Astrocyte (in vitro differentiated cells and primary cell): ENCODE measurements at places on chromosomes 16 and 17. TPM values are rescaled to one million over a fixed set of nuclear protein-coding genes. Genes with fewer than 3 reads are reported as not detected.
A peak's percentile ranks its signal among the peaks of the same experiment; 100 is the strongest.

- no peak overlapping the region for H3K4me3 ChIP-seq
- no peak for DNase-seq
- H3K4me1 ChIP-seq = peaks cover 21% of the 10 kb centered on the region
- no peaks in the 10 kb centered on the region for H3K27me3 ChIP-seq
These were observed 1.7 kb upstream of the HSBP1 start for GRCh38 chr16:83806036-83806435.

- no peak overlapping the region for H3K27ac ChIP-seq
- H3K27me3 ChIP-seq = no peaks in the 10 kb centered on the region
- no peaks in the 10 kb centered on the region for H3K36me3 ChIP-seq
- no peak overlapping the region for H3K4me3 ChIP-seq
- H3K4me1 ChIP-seq = no peaks in the 10 kb centered on the region
- no peak for DNase-seq
These were observed 533.7 kb downstream of the HAPSTR1 start for GRCh38 chr16:9625122-9625521.

Gene NOTUM
- 0.89 and 1.7 TPM in 2 replicates for total RNA-seq

Gene ZNF768
- 23.1 and 26.6 TPM in 2 replicates for total RNA-seq

DNA sequence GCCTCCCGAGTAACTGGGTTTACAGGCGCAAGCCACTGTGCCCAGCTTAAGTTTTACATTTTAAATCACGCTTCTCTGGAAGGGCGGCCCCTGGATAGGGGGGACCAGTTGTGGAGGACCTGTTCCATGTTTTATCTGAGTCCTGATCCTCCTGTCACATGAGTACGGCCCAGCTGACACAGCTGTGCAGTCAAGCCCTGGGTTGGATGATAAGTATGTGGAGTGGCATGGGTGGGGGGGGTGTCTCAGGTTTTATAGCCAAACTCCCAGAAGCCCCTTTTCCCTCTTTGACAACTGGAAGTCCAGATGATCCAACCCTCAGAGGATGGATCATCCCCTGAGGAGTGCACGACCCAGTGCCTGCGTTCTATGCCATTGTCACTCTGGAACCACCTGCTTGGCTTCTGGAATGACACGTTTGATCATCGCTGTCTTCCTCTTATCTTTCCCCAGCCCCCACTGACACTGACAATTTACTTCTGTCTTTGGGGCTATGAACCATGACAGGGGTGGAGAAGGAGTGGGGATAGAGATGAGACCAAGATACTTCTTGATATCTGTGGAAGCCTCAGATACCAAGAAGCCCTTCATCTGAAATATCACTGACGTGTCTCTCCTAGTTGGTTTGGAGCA lies 191.2 kb downstream of the MSI2 start:
- no peaks in the 10 kb centered on the region for H3K36me3 ChIP-seq
- no peak for DNase-seq
- no peak overlapping the region for H3K4me3 ChIP-seq
- H3K27ac ChIP-seq = no peak overlapping the region
- H3K4me1 ChIP-seq = peaks cover 41% of the 10 kb centered on the region

DNA sequence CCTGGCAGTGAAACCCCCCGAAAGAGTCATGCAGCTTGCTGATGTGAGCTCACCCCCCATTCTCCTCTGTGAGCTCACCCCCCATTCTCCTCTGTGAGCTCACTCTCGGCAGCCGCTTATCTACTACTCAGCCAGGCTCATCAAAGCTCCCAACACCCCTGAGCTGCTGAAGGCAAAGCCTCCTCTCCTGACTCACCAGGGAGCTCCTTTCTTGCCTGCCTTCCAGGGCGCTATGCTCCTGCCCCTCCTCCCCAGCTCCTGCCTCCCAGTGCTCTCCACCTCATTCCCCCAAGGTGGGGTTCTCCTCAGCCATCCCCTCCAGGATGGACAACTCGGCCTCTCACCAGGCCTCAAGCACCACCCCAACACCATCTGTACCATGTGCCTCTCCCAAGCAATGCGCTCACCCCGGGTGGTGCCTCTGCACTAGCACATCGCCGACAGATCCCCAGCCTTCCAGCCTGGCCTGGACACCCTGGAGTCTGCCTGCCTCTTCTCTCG lies 27.7 kb upstream of the FAAP100 start:
- peaks cover 68% of the 10 kb centered on the region for H3K4me1 ChIP-seq
- DNase-seq = peak; percentile 87
- peak overlapping the region; percentile 77 for H3K27ac ChIP-seq
- no peaks in the 10 kb centered on the region for H3K27me3 ChIP-seq
- no peak overlapping the region for H3K4me3 ChIP-seq
- peaks cover 15% of the 10 kb centered on the region for H3K36me3 ChIP-seq

GRCh38 chr16:21100447-21100846 lies 50.2 kb downstream of the DNAH3 start:
- peaks cover 34% of the 10 kb centered on the region for H3K4me1 ChIP-seq
- peak; percentile 87 for DNase-seq
- no peaks in the 10 kb centered on the region for H3K36me3 ChIP-seq
- H3K4me3 ChIP-seq = no peak overlapping the region

GRCh38 chr16:20334396-20334795 lies 7.1 kb upstream of the GP2 start:
- H3K4me3 ChIP-seq = no peak overlapping the region
- H3K36me3 ChIP-seq = no peaks in the 10 kb centered on the region
- H3K27ac ChIP-seq = no peak overlapping the region
- DNase-seq = no peak
- H3K27me3 ChIP-seq = no peaks in the 10 kb centered on the region

DNA sequence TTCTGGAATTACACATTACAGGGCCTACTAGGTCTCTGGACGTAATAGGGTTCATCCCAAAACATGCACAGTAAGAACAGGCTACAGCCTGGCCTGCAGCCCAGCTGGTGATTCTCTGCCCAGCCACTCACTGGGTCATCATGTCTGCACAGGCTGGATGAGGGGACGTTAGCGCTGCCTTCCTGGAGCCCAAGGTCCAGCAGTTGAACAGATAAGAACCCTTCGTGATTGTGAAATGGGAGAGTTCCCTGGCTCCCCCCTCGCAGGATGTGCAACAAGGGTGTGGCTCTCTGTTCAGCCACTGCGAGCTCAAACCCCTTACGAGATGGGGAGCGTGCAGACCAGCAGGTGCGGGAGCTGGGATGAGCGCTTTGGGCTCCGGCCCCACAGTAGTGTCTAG lies 200.0 kb upstream of the CDH5 start:
- H3K4me3 ChIP-seq = no peak overlapping the region
- DNase-seq = no peak
- H3K27ac ChIP-seq = no peak overlapping the region
- peaks cover 9% of the 10 kb centered on the region for H3K27me3 ChIP-seq
- H3K4me1 ChIP-seq = no peaks in the 10 kb centered on the region

DNA sequence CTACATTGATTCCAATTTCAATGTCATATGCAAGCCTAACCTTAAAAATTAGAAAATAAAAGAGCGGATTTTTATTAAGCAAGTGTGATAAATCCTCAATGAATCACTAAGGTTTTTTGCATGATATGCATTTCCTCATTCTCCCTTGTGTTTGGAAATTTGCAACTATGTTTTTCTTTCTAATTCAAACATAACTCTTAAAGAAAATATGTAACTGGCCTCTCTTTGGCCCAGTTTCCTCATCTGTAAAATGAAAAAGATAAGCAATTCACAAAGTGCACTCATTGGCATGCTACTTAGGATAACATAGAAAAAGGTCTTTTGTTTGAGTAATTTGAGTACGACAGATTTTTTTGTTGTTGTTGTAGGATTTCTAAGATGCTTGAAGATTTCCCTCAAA lies 295.5 kb downstream of the CDH11 start:
- no peaks in the 10 kb centered on the region for H3K36me3 ChIP-seq
- H3K27ac ChIP-seq = no peak overlapping the region
- peak; percentile 18 for DNase-seq
- no peak overlapping the region for H3K4me3 ChIP-seq
- no peaks in the 10 kb centered on the region for H3K4me1 ChIP-seq
- H3K27me3 ChIP-seq = no peaks in the 10 kb centered on the region

Gene CTRL
- 1.1 and 1.2 TPM in 2 replicates for total RNA-seq

DNA sequence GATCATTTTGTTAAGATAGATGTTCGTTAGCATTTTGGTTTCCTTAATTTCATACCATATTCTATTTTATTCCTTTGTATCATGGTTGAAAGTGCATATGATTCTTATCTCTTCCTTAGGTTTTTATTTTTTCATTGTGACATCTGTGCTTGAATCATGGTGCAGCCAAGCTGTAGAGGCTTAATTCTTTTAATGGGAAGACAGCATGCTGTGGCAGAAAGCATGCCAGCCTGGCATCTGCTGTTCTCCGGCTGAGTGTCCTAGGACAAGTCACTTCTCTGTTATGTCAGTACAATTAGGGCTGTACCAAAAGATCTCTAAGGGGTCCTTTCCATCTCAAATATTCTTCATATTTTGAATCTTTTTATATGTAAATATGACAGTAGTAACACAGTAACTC lies 68.5 kb upstream of the PMFBP1 start:
- no peaks in the 10 kb centered on the region for H3K4me1 ChIP-seq
- H3K36me3 ChIP-seq = no peaks in the 10 kb centered on the region
- no peak for DNase-seq
- H3K4me3 ChIP-seq = no peak overlapping the region
- H3K27me3 ChIP-seq = no peaks in the 10 kb centered on the region
- H3K27ac ChIP-seq = no peak overlapping the region

DNA sequence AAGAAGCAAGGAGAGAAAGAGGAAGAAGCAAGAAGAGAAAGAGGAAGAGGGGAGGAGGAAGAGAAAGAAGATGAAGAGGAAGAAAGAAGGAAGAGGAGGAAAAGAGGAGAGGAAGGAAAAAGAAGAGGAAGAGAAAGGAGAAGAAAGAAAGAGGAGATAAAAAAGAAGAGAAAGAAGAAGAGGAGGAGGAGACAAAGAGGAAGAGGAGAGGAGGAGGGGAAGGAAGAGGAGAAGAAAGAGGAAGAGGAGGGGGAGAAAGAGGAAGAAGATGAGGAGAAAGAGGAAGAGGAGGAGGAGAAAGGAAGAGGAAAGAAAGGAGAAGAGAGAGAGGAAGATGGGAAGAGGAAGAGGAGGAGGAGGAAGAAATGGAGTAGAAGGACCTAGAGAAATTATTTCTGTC lies 80.4 kb downstream of the CDYL2 start:
- H3K4me3 ChIP-seq = no peak overlapping the region
- no peak for DNase-seq
- no peaks in the 10 kb centered on the region for H3K27me3 ChIP-seq
- H3K27ac ChIP-seq = no peak overlapping the region
- no peaks in the 10 kb centered on the region for H3K36me3 ChIP-seq

Gene NR1D1
- 8.7 and 10.1 TPM in 2 replicates for total RNA-seq

- no peaks in the 10 kb centered on the region for H3K27me3 ChIP-seq
- H3K4me3 ChIP-seq = no peak overlapping the region
- DNase-seq = no peak
- no peaks in the 10 kb centered on the region for H3K36me3 ChIP-seq
These were observed 19.0 kb downstream of the CACNA1H start for GRCh38 chr16:1171854-1172428.

GRCh38 chr16:47777220-47777619 lies 316.1 kb downstream of the PHKB start:
- no peak overlapping the region for H3K27ac ChIP-seq
- no peaks in the 10 kb centered on the region for H3K36me3 ChIP-seq
- peak; percentile 57 for DNase-seq
- H3K4me3 ChIP-seq = no peak overlapping the region
- H3K4me1 ChIP-seq = peaks cover 7% of the 10 kb centered on the region

DNA sequence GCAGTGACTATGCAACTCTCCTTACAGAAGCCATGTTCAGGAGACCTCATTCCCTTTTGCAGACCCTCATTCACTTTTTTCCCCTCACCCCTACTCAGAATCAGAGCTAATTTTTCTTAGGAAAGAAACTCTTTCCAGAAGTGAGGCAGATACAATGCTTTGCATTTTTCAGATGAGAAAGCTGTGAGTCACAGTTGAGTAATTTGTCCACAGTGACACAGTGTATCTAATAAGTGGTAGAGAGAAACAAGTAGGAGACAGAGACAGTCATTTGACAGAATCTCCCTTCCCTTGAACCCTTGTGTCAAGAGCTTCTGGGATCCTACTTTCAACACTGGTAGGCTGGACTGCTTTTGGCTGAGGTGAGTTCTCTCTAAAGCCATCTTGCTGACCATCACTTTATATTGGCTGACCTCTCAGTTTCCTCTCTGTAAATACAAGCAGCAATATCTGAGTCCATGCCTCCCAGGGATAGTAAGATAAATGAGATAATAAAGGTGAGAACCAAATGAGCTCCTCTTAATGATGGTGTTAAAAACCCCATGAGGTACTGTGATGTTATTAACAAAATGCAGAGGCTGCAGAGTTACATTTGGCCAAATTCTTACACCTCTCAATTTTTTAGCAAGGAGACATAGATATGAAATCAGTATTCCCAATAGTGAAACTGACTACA lies 130.8 kb downstream of the CA10 start:
- DNase-seq = peak; percentile 71
- no peak overlapping the region for H3K4me3 ChIP-seq
- peak overlapping the region; percentile 44 for H3K27ac ChIP-seq

- peaks cover 43% of the 10 kb centered on the region for H3K27me3 ChIP-seq
- H3K36me3 ChIP-seq = no peaks in the 10 kb centered on the region
- peak within 1 kb of the TSS; percentile 41 for H3K4me3 ChIP-seq
- H3K27ac ChIP-seq = no peak within 1 kb of the TSS
- H3K4me1 ChIP-seq = peaks cover 2% of the 10 kb centered on the region
These were observed at the start of gene TEKT1 for GRCh38 chr17:6831661-6832263. TSS of gene TEKT1 (minus strand) at chr17:6831729. CDS start at chr17:6830376, 1,353 bp downstream.

Gene NHLRC4
- total RNA-seq = 0.50 and 0.73 TPM in 2 replicates

- peaks cover 55% of the 10 kb centered on the region for H3K27me3 ChIP-seq
- DNase-seq = no peak
- H3K36me3 ChIP-seq = no peaks in the 10 kb centered on the region
- H3K4me1 ChIP-seq = peaks cover 9% of the 10 kb centered on the region
These were observed 1.5 kb downstream of the MT1B start for GRCh38 chr16:56653218-56653617.

GRCh38 chr17:17387498-17388362 lies 84.6 kb downstream of the NT5M start:
- H3K4me3 ChIP-seq = no peak overlapping the region
- DNase-seq = no peak
- no peaks in the 10 kb centered on the region for H3K36me3 ChIP-seq
- peaks cover 6% of the 10 kb centered on the region for H3K27me3 ChIP-seq
- no peaks in the 10 kb centered on the region for H3K4me1 ChIP-seq
